ENCODE measurements at places on chromosomes 16 and 17.

DNA sequence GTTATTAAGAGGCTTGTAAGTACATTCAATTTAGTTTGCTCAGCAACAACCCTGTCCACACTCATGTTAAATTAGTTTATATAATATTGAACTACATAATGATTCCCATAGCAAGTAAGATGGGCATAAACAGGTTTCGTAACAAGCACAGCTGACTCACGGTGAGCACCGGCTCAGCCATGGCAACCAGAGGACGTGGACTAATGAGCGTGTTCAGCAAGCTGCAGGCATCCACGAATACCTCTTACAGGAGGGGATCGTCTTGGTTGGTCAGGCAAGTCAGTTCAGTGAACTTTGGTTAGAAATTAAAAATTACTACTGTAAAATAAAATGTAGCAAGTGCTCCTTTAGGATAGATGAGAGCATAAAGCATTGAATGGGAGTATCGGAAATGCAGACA lies 58.4 kb downstream of the ELAC2 start:
- no peak for DNase-seq

DNA sequence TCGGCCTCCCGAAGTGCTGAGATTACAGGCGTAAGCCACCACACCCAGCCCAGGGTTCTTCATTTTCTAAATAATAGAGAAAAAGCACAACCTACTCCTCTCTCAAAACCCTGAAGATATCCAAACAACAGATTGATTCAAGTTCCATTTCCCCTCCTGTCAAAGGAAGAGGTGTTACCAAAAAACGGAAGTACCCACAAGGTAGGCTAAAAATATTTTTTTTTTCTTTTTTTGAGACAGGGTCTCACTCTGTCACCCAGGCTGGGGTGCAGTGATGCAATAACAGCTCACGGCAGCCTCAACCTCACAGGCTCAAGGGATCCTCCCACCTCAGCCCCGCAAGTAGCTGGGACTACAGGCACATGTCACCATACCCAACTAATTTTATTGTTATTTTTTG lies 18.9 kb downstream of the UTP6 start:
- DNase-seq: no peak

GRCh38 chr16:3945751-3946603 lies 65.5 kb upstream of the CREBBP start:
- no peak for DNase-seq

GRCh38 chr17:74159226-74159840 lies 44.1 kb upstream of the RPL38 start:
- DNase-seq: no peak

GRCh38 chr17:28372203-28372944 lies 880 bp downstream of the SARM1 start:
- DNase-seq: no peak

DNA sequence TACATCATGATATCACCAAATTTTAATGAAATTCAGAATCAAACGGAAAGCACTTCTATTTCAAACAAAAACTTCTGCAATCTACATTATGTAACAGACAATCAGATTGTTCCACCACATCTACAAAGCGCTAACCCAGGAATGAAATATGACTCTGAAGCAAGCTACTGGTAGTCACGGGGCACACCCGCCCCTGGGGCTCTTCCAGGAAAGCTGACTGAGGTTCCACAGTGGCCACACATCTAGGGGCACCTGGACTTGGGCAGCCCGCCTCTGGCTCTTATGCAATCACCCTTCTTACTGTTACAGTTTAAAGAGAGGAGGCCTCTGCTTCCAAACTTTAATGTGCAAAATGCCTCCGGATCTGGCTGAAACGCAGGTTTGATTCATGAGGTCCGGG lies 27.5 kb downstream of the ZCCHC14 start:
- no peak for DNase-seq

DNA sequence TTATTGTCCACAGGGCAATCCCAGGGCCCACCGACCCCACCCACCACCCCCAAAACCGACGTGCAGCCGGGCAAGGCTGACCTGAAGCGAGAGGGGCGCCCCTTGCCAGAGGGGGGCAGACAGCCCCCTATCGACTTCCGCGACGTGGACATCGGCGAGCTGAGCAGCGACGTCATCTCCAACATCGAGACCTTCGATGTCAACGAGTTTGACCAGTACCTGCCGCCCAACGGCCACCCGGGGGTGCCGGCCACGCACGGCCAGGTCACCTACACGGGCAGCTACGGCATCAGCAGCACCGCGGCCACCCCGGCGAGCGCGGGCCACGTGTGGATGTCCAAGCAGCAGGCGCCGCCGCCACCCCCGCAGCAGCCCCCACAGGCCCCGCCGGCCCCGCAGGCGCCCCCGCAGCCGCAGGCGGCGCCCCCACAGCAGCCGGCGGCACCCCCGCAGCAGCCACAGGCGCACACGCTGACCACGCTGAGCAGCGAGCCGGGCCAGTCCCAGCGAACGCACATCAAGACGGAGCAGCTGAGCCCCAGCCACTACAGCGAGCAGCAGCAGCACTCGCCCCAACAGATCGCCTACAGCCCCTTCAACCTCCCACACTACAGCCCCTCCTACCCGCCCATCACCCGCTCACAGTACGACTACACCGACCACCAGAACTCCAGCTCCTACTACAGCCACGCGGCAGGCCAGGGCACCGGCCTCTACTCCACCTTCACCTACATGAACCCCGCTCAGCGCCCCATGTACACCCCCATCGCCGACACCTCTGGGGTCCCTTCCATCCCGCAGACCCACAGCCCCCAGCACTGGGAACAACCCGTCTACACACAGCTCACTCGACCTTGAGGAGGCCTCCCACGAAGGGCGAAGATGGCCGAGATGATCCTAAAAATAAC lies 3.0 kb downstream of the SOX9 start:
- no peak for DNase-seq

DNA sequence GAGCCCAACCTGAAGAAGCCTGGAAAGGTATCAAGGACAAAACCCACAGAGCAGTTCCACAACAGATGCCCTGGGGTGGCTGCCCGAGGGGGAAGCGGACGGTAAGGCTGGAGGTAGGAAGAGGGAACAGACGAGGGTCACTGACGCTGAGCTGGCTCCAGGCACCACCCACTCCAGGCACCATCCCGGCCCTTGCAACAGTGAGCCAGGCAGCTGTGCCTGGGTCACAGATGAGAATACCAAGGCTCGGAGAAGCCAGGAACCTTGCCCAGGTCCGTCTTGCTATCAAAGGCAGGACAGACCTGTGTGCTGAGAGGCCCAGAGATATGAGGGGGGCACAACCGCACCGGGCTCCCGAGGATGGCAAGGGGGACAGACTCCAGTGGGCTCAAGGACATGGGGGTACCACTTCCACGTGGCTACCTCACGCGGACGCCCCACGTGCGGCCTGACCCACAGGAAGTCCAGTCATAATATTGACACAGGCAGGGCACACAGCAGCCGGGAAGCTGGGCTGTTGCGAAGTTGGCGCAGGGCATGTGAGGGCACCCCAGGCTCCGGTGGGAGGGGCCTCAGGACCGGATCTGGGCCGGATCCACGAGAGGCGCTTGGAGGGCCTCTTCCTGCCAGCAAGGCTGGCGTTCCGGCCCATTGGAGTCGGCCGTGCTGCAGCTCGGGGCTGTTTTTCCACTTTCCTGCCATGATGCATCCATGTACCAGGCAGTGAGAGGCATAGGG lies 29.9 kb downstream of the PEMT start:
- no peak for DNase-seq
